Jurkat, Clone E6-1 (cell line): ENCODE measurements at places on chromosomes 1 and 21.
A peak's percentile ranks its signal among the peaks of the same experiment; 100 is the strongest.

GRCh38 chr1:46453449-46453848, 36.2 kb upstream of the DMBX1 start:
- DNase-seq: no peak

GRCh38 chr21:45225041-45225740, 62.5 kb downstream of the POFUT2 start:
- no peak for DNase-seq

DNA sequence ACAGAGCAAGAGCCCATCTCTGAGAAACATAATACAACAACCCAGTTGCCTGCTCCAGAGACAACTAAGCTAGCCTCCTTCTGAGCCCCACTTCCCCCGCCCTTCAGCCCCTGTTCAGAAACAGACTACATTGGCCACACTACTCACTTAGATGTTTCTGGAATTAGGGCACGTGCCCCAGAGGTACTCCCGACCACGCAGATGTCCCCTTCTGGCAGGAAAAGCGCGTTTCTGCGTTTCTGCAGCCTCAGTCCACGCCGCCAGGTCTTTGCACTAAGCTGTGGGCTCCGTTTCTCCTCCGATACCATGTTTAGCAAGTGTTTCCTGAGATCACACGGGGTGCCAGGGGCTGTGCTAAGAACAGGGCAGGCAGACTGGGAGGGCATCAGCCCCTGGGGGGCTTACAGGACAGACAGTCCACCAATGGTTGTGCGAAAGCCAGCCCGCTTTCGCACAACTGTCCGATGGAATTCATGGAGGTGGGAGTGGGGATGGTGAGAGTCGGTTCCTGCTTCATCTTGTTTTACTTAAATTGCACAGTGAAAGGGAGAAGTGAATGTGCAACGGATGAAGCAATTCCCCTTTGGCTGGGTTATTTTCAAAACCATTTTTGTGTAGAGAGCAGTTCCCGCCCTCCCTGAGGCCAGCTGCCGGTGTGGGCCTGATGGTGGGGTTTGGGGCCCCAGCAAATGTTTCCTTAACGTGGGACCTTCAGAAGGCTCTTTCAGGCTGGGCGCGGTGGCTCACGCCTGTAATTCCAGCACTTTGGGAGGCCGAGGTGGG, 2.7 kb downstream of the PIK3CD start:
- no peak for DNase-seq

GRCh38 chr1:6484826-6485167, 6.7 kb downstream of the PLEKHG5 start:
- DNase-seq: no peak

- DNase-seq: no peak
Observed at GRCh38 chr1:110008971-110009565, 24.5 kb downstream of the AHCYL1 start.

DNA sequence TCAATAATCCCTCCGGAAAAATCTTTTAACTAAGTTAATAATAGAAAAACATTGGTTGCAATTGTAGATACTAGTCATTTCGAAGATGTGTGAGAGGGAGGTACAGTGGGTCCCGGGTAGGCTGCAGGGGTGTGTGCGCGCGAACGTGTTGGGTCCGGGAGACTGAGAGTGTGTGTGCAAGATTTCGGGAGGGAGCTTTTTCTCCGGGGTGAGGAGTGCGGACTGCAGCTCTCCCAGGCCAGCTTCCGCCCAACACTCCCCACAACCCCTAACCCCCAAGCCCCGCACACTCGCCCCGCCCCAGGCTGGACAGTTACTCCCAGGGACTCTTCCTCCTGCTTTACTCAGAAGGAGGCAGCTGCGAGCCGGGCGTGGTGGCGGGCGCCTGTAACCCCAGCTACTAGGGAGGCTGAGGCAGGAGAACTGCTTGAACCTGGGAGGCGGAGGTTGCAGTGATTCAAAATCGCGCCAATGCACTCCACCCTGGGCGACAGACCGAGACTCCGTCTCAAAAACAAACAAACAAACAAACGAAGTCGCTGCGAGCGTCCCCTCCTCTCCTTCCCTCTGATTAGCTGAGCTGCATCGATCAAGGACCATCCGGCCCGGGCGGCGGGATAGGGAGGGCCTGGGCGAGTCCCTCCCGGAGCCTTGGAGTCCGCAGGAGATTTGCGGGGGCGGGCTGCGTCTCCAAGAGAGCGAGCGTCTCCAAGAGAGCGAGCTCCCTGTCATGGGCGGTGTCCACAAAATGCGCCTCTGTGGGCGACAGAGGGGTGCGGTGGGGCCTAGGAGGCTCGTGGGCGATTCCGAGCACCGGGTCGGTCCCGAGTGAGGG, 28.3 kb upstream of the PPM1J start:
- no peak for DNase-seq

- DNase-seq: peak; percentile 27
Observed at GRCh38 chr1:223290397-223290796, 73.6 kb downstream of the SUSD4 start.

GRCh38 chr1:23408797-23409290, 15.7 kb downstream of the TCEA3 start:
- no peak for DNase-seq

GRCh38 chr1:116581323-116581885, 10.6 kb upstream of the CD58 start:
- no peak for DNase-seq

GRCh38 chr1:81800695-81801650, at the start of gene ADGRL2:
ADGRL2 (plus strand) TSS chr1:81800934; CDS start chr1:81836985, 36,051 bp downstream.
- peak; percentile 14 for DNase-seq

DNA sequence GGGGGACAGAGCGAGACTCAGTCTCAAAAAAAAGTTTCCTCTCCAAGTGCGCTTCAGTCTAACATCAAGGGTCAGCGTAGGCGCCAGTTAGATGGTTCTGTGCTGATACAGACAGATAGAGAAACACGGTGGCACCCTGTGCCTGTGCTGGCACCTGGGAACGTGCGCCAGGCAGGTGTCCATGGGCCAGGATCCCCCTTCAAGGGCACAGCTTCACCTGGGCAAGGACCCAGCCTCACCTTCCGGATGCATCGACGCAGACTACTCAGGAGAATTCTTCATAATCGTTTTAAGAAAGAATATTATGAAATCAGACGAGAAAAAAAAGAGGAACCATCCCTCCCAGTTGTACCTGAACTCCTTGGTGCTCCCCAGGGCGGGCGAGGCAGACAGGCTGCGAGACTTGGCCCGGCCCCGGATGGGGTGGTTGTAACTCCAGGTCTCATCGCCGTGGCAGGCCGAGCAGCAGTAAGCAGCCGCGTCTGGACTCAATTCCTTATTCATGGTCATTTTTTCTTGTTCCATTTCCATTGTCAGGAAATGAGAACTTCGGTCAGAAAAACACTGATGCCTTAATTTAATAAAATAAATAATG, 13.3 kb downstream of the NADK start:
- DNase-seq: no peak

DNA sequence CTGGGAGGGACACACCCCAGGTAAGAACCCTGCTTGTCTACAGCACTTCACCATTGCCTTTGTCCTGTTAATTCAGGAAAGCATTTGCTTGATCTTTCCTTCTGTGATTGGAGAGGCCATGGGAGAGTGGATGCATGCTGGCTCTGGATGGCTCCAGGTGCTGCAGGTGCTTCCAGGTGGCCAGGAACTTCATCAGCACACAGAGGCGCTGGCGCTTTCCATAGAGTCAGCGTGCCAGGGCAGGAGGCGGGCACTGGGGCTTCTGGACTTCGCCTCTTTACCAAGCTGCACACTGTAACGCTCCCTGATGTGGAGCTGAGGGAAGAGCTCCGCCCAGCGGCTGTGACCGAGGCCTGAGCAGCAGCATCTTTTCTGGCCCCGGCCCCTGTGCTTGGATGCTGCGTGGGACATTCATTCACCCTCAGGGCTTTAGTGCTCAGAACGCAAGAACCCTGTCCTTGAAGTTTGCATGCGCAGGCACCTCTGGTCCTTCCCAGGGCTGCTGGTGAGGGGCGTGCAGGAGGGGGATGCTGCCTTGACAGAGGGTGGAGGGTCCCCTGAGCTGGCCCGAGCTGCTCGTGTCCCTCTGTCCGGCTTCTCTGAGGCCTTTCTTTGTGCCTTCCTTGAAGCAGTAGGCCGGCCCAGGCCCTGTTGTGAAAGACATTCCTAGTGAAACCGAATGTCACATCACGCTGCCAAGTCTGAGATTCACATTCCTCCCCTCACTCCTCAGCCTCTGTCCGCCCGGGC, 1.6 kb upstream of the MX2 start:
- DNase-seq: no peak

DNA sequence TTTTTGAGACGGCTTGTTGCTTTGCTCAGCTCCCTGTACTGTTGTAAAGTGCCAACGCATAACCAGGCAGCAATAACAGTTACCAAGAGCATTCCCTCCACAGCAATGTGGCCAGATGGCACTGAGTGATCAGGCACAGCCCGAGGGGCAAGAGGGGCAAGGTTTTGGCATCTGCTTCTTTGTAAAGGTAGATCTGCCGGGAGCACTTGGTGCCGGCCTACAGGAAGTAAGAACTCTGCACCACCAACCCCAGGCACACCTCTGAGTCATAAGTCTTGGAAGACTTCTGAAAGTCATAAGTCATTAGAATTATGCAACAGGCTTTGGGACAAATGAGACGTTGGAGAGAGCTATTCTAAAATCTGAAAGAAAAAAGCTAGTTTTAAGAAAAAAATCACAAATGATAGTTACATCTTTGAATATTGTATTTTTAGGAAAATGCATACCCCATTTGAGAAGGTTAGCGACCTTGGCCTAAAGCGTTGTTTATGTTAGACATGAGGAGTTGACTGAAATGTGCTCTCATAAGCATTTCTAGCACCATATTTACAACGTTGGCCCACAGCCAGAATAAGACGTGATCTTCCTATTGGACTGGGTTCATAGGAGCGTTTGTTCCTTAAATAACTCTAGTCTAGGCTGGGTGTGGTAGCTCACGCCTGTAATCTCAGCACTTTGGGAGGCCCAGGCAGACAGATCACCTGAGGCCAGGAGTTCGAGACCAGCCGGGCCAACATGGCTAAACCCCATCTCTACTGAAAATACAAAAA, 37.7 kb upstream of the MAP10 start:
- peak; percentile 10 for DNase-seq

DNA sequence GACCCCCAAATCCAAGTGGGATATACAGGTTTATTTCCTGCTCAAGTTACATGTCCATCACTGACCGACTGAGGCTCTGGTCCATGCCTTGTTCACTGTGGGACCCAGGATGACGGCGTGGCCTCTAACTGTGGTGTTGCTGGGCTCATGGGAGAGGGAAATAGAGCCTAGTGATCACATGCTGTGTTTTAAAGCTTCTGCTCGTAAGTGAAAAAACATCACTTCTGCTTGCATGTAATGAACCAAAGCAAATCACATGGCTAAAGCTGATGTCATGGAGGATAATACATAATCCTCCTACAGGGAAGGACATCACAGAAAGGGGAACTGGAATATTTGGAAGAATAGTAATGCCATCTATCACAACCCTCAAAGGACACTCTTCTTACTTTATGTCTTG, 107.6 kb downstream of the FASLG start:
- no peak for DNase-seq

DNA sequence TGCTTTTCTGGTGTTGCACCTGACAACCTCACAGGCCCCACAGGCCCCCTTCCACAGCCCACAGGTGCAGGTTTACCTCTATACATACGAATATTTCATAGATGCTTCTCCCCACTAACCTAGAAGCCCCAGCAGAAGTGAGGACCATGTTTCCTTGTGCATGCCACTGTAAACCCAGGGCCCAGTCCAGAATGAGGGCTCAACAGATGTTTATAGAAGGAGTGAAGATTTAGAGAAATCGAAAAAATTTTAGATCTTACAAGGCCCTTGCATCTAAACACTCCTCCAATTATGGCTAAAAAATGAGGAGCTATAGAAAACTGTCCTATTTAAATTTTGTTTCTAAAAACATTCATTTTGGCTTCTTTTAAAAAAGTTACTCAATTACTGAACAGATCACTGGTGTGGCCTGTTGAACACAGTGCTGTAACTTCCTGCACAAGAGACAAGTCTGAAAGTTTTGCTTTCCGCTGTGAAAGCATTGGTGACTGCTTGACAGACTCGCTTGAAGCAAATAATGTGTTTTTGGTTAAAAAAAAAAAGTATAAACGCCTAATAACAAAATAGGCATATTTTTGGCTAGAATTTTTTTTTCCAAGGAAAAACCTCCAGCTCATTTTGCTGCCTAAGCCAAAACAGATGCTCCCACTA, 1.2 kb downstream of the ABCB10 start:
- no peak for DNase-seq

DNA sequence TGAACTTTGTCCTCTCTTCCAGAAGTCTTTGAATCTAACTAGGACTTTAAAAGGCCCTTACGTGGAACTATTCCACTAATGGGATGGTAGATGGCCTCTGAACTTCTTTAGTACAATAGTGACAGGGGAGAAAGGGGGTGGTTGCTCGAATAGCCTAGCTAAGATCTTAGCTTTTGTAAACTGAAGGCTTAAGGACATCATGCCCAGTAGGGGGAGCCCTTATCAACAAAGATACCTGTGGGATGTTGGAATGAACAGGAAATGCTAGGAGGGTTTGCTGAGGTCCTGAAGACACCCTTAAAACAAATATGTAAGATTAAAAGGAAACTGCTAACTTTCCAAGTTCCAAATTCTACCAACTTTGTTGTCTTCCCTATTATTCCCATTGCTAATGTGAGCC, 33.2 kb downstream of the NHLH2 start:
- DNase-seq: peak; percentile 75
